ENCODE measurements at places on chromosomes 12 and 14.

- DNase-seq = no peak
These were observed 41.1 kb downstream of the GTF2A1 start for GRCh38 chr14:81179631-81180030.

- DNase-seq = peak; percentile 76
These were observed 14.6 kb upstream of the NR4A1 start for GRCh38 chr12:52036587-52037171.

DNA sequence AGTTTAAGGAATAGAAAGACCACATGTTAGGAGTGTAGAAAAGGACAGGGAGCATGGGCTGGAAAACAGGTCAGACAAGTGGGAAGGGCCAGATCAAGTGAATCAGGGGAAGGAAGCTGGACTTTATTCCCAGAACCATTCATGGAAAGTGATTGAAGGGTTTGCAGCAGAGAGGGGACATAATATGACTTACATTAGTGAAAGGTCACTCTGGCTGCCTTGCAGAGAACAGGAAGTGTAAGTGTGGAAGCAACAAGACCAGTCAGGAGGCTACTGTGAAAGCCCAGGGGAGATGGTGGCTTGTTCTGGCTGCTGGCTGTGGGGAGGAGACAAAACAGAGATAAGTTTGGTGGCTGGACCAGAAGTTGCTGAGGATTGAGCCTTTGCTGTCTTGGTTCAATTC is 69.1 kb downstream of the VCPKMT start:
- no peak for DNase-seq

DNA sequence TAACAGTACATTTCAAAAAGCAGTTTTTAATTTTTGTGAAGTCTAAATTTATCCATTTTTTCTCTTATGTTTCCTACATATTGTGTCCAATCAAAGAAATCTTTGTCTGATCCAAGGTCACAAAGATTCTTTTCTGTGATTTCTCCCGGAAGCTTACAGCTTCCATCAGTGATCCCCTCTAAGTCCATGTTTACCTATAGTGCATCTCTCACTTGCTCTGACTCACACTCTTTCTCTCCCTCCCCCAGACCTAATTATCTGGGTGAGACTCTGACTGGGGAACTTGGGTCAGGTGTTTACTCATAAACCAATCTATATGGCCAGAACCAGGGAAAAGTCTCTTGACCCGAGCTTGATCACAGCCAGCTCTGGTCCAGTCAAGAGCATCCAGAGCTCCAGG is 224.4 kb downstream of the SPTSSA start:
- no peak for DNase-seq

- DNase-seq = no peak
These were observed 12.3 kb upstream of the GLT1D1 start for GRCh38 chr12:128840862-128841468.

GRCh38 chr12:132401982-132402381 is 72.6 kb upstream of the GALNT9 start:
- DNase-seq = no peak

DNA sequence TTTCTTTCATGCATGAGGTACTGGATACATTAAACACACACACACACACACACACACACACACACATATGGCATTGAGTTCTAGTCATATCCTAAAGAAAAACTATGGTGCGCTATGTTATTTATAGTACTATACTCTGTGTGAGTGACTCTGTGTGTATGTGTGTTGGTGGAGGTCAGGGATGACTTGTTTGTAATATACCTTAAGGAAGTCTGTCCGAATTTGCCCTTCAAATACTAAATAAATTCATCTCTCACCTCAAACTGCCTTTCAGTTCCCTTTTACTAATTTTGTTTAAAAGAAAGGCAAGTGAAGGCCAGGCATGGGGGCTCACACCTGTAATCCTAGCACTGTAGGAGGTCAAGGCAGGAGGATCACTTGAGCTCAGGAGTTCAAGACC is 2.1 kb upstream of the AKAP5 start:
- no peak for DNase-seq

- no peak for DNase-seq
These were observed 77.0 kb upstream of the METAP2 start for GRCh38 chr12:95396849-95397468.

DNA sequence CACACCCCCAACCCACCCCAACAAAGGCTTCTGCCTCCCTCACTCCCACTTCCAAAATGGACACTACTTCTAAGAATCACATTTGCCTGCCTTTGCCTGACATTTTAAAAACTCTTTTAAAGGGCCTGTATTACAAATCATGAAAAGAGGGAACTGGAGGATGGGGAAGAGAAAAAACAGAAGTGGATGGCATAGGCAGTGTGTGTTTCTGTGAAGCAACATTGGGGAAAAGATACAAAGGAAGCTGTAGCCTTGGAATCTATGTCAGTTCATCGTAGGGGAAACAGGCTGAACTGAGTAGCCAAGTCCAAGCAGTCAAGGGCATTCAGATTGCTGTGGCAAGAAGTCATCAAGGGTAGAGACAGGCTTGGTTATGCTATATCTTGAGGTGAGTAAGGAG is 273.9 kb downstream of the BTG1 start:
- no peak for DNase-seq

DNA sequence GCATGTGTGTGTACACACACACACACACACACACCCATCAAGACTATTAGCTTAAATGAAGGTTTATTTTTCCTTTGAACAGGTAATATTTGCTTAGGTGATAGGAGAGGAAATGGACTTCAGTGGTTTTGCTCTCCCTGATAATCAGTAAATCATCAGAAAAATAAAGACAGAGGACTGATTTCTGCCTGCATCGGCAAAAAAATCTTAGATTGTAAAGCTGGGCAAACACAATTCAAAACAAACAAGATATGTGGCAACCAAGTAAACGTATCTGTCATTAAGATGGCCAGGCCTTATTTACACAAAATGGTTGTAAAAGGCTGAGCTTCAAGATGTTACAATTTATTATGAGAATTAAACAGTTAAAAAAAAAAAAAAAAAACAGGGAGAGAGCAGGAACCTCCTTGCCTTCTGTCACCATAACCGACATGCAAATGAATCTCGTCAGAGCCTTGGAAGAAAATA is 31.3 kb downstream of the PRKD1 start:
- DNase-seq = no peak

GRCh38 chr12:6280053-6280469 is 30.4 kb upstream of the PLEKHG6 start:
- DNase-seq = no peak

DNA sequence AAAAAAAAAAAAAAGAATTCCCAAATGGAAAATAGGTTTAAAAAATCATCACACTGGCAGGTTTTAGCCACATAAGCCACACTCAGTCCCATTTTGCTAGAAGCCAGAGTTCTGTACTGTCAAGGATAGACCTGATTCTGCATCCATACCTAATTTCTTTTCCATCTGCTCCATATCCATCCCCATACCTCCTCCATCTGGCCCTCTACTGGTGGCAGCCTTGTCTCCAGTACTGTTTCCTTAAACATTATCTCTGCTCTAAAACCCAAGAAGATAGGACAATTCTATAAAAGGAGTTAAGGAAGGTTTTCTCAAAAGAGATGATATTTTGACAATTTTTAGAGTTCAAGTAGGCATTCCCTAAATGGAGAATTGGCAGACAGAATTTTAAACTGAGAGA is 26.0 kb upstream of the RXYLT1 start:
- DNase-seq = no peak

GRCh38 chr14:101417434-101417833 is 143.9 kb upstream of the DIO3 start:
- no peak for DNase-seq

DNA sequence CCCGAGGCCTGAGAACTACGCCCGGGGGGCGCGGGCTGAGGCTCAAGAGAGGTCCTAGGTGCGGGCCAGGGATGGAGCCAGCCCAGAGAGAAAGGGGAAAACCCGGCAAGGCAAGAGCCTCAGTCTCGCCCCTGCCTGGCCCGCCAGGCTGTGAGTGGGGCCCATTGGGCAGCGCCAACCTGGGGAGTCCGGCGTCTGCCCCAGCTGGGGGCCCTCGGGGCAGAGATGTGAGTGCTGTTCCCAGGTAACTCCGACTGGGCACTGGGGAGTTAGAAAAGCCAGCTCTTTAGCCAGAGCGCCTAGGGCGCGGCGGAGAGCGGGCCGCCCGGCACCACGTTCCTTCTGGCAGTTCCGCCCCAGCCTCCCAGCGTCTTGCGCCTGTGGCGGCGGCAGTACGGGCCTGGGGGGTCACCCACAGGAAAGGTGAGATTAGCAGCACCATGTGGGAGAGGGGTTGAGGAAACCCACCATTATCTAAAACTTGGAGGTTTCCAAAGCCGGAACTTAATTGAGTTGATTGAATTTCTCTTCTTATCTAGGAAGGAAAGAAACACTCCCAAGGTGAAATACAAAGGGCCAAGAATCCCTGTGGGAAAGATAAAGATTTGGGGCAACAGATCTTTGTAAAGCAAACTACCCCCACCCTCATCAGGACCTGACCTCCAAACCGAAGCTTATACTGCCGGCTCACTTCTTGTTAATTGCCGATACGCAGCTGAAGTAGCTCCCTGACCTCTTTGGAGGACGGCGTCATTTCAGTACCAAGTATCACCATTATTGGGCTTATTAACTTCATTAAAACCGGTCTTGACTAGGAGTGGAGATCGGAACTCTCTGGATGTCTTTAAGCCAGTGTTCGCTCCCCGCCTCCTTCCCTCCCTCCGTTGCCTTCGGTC is 11.6 kb downstream of the OTX2 start:
- no peak for DNase-seq

GRCh38 chr12:50753232-50753769 is 10.6 kb upstream of the ATF1 start:
- no peak for DNase-seq

GRCh38 chr12:75738486-75738885 is 227.1 kb upstream of the KRR1 start:
- DNase-seq = peak; percentile 3

DNA sequence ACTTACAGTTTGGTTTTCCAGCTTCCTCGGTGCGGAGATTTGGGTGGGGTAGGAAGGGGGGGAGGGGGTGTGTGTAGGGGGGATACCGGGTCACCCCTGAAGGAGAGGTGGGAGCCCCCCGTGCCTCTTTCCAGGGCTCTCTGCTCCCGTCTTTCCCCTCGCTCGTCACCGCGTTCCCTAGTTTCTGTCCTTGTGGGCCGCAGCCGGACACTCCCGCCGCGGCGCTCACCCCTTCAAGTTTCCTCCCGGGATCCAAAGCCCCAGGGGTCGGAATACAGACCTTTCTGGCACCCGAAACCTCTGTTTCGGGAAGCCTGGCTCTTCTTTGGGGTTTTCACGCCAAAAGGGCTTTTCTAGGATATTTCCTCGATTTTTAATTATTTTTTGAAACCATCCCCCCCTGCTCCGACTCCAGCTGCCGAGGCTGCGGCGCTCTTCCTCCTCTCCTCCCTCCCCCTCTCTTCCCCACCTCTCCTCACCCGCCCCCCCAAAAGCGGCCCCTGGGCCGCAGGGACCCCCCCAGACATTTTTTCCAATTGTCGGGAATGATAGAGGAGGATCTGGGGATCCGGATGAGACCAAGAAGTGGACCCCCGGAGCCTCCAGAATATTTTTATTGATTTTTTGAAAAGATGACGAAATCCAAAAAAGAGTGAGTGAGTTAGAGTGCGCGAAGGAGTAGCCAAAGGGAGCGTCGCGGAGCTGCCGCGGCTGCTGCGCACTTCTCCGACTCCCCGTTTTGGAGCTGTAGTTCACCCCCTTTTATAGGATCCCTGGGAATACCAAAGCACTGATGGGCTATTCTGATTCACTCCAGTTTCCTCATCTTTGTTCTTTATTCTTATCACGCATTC is 1.7 kb downstream of the CCND2 start:
- no peak for DNase-seq

- DNase-seq = no peak
These were observed 752 bp downstream of the PRICKLE1 start for GRCh38 chr12:42588524-42589464.

GRCh38 chr12:42525444-42525843 is 64.1 kb downstream of the PRICKLE1 start:
- no peak for DNase-seq

- DNase-seq = no peak
These were observed 38.0 kb upstream of the FBXO21 start for GRCh38 chr12:117228239-117228638.

GRCh38 chr12:130517588-130517987 is 179.9 kb downstream of the PIWIL1 start:
- no peak for DNase-seq

DNA sequence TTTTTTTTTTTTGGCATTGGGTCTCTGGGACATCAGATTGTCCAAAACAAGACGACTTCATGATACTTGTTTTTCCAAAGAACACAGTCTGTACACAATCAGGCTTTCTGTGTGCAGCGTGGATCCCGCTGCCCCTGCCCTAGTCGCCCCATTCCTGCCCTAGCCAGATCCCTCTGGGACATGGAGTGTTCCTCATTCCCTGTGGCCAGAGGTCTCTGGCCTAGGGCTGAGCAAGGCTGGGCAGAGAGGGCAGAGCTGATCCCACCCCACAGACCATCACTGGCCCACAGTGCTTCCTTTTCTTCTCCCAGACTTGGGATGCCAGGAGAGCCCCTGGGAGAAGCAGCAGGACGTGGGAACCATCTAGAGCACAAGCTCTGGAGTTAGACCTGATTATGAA is 20.9 kb upstream of the EIF2B2 start:
- DNase-seq = no peak
